PC-9 (cell line): ENCODE measurements at places on chromosomes 7 and 10.
A peak's percentile ranks its signal among the peaks of the same experiment; 100 is the strongest.

DNA sequence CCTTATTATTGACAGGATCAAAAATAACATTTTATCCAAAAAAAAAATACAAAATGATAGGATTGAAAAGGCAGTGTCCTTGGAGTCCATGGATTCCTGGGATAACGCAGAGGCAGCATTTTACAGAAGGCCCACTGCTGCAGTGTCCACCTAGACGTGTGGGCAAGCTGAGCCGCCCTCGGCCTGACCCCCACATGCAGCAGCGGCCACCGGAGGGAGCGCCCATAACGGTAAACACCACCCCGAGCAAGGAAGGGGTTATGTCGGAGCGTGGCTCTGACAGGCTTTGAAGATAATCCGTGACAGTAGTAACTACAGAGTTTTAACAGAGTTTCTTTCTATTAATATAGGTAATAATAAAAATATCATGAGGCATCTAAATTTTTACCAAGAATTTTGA, 45.3 kb upstream of the PITRM1 start:
- DNase-seq, result no peak

- DNase-seq, result no peak
These were observed 70.5 kb upstream of the ABI1 start for GRCh38 chr10:26931223-26931622.

DNA sequence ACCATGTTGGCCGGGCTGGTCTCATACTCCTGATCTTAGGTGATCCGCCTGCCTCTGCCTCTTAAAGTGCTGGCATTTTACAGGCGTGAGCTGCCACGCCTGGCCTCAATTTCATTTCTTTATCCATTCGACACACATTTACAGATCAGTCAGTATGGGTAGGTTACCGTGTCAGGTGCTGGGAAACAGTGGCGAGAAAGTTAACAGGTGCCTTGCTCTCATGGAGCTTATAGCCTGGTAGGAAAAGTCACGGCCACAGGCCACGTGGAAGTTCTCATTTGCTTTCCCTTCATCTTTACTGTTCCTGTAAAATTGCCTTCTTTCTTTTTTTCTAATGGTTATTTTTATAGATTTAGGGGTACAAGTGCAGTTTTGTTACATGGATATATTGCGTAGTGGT, 2.6 kb upstream of the CAMK1D start:
- no peak for DNase-seq

GRCh38 chr10:119654540-119654939, 3.4 kb downstream of the BAG3 start:
- DNase-seq, result peak; percentile 45

DNA sequence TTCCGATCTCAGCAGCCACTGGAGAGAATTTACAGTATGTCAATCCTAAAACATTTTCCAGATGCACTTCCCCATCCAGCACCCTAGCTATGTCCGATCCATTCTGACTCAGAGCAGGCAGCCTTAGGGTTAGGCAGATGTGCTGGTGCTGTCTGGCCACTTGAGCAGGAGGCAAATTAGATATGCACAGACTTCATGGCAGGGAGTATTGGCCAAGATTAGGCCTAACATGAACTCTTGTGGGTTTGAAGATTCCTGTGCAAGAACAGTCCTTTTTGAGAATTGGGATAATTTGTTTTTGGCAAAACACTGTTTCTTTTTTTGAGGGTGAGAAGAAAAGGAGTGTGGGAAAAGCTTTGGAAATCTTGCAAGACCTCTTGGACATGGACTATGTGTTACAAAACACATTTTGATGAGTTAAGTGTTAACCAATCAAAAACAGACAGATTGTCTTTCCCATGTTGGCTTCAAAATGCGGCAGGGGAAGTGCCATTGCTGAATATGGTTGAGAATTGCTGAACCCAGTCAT, 218.6 kb upstream of the INHBA start:
- no peak for DNase-seq

DNA sequence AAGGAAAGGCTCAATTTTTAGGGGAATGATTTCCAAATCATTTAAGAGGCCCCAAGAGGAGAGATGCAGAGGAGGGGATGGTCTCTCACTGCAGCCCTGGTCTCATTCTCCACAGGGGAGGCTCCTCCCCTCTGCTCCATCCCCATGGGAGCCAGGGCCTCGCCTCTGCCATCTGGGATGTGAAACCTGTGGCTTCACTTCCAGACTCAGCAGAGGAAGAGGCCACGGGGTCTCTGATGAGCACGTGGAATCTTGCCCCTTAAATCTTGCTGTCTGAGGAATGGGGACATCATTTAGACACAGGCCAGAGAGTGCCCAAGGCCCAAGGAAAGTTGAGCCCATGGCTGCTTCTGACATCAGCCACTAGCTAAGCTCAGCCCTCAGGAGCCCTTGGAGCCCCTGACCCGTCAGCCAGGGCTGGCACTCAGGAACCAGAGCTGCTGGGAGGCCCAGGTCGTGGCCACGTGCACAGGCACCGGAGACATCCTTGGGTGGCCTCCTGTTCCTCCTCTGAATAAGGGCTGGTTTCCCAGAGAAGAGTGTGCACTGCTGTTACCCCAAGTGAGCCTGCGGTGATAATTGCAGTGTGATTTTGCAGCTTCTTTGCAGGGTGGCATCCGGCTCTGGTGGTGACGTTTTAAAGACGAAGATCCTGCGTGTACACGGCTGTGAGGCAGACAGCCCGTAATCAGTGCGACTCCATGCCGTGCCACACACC, 50.5 kb downstream of the VIPR2 start:
- DNase-seq, result no peak

DNA sequence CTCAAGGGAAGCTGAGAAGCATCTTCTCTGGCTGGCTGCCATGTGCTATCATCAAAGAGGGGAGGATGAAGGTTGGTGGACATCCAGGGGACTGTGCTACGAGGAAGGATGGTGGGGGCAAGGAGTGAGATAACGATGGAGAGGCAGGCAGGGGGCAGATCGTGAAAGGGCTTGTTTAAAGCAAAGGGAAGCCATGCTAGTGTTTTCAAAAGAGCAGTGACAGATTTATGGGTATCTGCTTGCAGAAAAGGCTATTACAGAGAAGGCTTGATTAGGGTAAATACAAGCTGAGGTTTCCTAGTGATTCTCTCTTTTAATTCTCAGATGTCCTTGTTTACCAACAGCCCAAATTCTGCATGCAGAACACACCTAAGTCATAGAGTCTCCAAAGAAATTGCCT, 88.9 kb upstream of the MKX start:
- no peak for DNase-seq

- DNase-seq, result no peak
These were observed 165.2 kb downstream of the AMPH start for GRCh38 chr7:38465956-38466355.

- peak; percentile 44 for DNase-seq
These were observed 14.7 kb upstream of the NXPH1 start for GRCh38 chr7:8418629-8419245.

DNA sequence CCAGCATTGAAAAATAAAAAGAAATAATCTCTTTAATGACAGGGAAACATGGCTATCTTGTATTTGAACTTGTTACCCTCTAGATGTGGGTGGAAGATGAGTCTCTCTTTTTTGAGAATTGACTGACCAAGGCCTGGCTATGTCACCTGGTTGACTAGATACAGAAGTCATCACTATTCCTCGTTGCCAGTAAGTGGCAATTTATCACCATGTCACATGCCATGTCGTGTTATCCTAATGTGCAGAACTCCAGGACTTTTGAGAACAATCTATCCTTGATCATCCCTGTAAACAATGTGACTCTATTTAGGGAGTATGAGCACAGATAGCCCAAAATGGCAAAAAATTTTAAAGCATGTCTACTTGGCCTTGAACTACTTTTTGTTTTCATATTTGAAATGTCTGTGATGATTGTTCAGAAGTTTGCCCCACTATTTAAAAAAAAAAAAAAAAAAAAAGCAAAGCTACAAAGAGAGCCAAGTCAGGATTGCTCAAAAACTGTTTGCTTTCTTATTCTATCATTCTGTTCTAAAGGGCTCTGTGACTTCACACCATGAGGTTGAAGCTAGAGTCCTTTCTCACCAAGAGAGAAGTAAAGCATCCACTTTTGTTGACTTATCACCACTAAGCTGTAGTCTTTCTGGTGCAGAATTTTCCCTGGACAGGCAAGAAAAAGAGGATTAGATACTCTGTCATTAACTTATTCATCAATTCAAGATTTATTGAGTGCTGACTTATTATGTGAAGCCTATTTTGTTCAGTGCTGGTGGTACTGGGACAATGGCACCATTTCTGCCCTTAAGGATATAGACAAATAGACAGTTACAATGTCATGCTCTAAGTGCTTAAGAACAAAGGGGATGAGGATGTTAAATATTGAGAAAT, 10.4 kb upstream of the WIPF3 start:
- peak; percentile 25 for DNase-seq

DNA sequence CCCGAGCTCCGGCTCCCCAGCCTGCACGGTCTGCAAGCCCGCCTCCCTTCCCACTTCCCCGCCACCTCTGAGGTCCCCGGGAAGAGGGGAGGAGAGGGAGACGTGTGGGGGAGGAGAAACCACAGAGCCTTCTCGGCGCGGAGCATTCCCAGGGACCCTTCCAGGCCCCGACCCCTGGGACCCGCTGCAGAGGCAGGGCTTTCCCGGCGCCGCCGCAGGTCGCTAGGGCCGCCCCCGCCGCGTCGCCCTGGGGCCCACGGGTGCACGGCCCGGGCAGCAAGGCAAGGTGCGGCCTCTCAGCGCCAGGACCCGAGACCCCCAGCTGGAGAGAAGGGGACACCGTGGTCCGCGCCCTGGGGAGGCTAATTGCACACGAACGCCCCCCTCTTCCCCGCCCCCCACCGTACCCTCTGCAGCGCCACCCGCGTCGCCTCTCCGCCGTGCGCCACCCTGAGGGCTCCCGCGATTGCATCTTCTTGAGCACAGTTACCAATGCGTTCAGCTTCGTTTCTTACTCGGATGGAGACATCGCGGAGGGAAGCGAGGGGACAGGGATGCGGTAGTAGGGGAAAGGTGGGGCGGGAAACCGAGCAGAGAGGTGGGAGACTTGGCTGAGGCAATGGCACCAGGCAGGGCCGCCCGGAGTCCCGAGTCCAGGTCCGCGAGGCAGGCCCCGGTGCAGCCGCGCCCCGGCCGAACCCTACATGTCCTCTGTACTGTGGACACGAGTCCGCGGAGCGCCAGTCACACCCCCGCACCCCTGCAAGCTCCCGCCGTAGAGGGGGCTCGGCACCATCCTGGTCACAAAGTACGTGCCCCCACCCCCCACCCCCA, 28.9 kb downstream of the SKIDA1 start:
- peak; percentile 49 for DNase-seq

GRCh38 chr10:99387541-99387940, 42.9 kb downstream of the GOT1 start:
- DNase-seq, result no peak

DNA sequence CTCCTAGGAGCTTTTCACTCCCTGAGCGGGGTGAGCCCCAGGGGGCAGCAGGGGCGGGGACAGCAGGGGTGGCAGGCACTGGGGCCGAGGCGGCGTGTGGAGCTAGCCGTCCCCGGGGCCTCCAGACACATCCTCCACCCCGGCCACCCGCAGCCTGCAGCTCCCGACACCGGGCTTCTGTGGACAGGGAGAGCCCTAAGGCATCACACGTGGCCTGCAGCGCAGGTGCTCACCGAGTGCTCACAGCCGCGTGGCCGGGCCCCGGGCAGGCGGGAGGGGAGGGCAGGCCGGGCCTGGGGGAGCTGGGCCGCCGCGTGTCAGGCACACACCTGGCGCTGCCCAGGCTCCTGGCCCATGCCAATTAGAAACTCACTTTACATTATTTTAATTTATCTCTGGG, 51.4 kb downstream of the MICALL2 start:
- no peak for DNase-seq

- DNase-seq, result no peak
These were observed 3.0 kb upstream of the SH3PXD2A start for GRCh38 chr10:103858360-103858759.

GRCh38 chr10:42951486-42952251, 125.2 kb upstream of the RET start:
- DNase-seq, result no peak

GRCh38 chr7:17498230-17498629, 199.8 kb downstream of the AHR start:
- no peak for DNase-seq
